ENCODE measurements at places on chromosomes 6 and 20.

DNA sequence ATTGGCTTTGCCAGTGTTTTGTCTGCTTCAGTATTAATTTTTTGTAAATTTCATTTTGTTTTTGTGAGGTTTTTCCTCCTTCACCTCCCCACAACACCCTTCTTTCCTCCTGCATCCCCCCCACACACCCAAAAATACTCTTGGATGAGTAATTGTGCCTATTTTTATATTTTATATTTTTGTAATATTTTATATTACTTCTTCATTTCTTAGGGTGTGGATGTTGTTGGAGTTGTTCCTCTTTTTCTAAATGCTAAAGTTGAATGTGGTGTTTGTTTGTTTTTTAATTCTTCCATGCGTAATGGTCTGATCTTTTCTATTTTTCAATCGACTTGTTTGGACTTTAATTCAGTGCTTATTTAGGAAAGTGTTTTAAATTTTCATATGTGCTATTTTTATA, 420.5 kb upstream of the SOX4 start:
- no peak for DNase-seq

DNA sequence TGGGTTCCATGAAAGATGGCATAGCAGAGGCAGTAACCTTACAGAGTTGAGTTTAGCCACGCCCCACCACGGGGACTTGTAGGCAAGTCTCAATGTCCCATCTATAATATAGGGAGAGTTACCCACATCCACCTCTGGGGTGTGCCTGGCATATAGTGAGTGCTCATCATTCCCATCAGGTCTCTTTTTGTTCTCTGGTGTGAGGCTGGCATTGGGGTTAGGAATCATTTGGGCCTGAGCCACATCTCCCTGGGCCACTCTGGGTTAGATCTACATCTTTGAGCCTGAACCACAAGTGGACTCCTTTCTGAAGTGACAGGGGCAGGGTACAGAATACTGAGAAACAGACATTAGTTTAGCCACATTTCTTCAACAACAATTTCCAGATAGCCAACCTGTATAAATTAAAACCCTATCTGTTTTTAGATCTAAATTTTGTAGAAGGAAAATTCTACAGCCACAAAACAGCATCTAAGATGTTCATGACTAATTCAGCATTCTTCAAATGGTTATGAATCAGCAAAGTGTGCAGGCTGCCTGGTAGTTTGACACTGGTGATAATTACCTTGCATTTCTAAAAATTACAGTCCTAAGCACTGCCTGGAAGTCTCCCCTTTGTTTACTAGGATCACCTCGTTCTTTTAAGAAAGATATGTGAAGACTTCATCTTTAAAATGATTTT, 20.1 kb downstream of the RNF24 start:
- DNase-seq = no peak

GRCh38 chr6:31952140-31952805, 6.4 kb downstream of the CFB start:
- no peak for DNase-seq

- DNase-seq = no peak
Measured at GRCh38 chr6:163123098-163123497, 291.4 kb upstream of the QKI start.

DNA sequence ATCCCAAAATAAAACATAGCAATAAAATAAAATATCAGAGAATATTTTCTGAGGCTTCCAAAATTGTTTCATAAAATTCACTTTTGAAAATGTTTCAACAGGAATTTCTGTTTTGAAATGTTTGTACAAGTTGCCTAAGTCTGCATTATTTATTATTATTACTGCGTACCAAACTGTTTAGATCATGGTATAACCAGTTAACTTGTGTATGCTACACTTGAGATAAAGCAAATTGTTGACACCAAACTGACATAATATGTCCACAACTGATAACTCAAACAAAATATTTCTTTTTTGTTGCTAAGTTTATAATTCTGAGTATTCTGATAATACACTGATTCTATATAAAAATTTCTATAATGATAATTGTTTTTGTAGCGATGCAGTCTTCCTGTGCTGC, 531.8 kb upstream of the EYS start:
- no peak for DNase-seq
